ENCODE measurements at places on chromosomes 6 and 20.
A peak's percentile ranks its signal among the peaks of the same experiment; 100 is the strongest.

- no peaks in the 10 kb centered on the region for H3K27me3 ChIP-seq
- peak; percentile 56 for DNase-seq
- H3K27ac ChIP-seq: no peak overlapping the region
- no peak overlapping the region for H3K4me3 ChIP-seq
- H3K36me3 ChIP-seq: no peaks in the 10 kb centered on the region
Observed at GRCh38 chr6:167744681-167745669, 81.7 kb upstream of the AFDN start.

- H3K4me3 ChIP-seq: no peak overlapping the region
- H3K36me3 ChIP-seq: peaks cover 16% of the 10 kb centered on the region
- peaks cover 31% of the 10 kb centered on the region for H3K4me1 ChIP-seq
Observed at GRCh38 chr6:39855356-39855995, 63.3 kb downstream of the DAAM2 start.

- H3K4me1 ChIP-seq: peaks cover 16% of the 10 kb centered on the region
- no peaks in the 10 kb centered on the region for H3K36me3 ChIP-seq
- no peaks in the 10 kb centered on the region for H3K27me3 ChIP-seq
- H3K4me3 ChIP-seq: no peak overlapping the region
Observed at GRCh38 chr6:84278321-84278998, 51.0 kb upstream of the CEP162 start.

GRCh38 chr6:43412541-43412940, 14.8 kb upstream of the ABCC10 start:
- no peak overlapping the region for H3K4me3 ChIP-seq
- H3K36me3 ChIP-seq: no peaks in the 10 kb centered on the region
- no peaks in the 10 kb centered on the region for H3K4me1 ChIP-seq
- peaks cover 3% of the 10 kb centered on the region for H3K27me3 ChIP-seq

- H3K27ac ChIP-seq: peak overlapping the region; percentile 25
- peaks cover 16% of the 10 kb centered on the region for H3K4me1 ChIP-seq
- DNase-seq: peak; percentile 89
- peaks cover 3% of the 10 kb centered on the region for H3K27me3 ChIP-seq
- no peak overlapping the region for H3K4me3 ChIP-seq
Observed at GRCh38 chr6:134619789-134620188, 301.9 kb upstream of the SGK1 start.

GRCh38 chr6:147741389-147741788, 232.9 kb downstream of the SAMD5 start:
- no peaks in the 10 kb centered on the region for H3K36me3 ChIP-seq
- no peaks in the 10 kb centered on the region for H3K4me1 ChIP-seq
- no peaks in the 10 kb centered on the region for H3K27me3 ChIP-seq
- H3K27ac ChIP-seq: no peak overlapping the region

DNA sequence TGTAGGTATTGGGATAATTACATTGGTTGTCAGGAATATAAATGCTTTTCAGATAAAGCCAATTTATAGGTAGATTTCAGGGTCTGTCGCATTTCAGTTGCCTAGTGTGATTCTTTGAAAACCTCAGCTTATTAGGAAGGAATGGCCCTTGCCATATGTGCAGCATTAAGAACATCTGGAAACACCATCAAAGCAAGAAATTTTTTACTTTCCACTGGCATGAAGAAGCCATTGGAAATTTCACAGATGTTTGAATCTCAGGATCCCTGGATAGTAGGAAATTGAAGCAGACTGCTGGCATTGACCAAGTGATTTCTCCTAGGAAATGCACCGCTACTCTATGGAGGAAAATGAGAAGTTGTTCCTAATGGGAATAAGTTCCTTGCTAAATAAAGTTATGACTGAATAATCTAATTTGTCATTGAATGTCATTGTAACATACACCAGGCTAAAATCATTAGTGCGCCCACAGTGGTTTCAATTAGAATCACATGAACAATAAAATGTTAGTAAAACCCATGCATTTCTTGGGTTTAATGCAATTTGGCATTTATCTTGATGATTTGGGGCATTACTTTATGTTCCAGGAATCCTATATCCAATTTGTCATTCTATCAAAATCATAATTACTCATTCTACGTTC, 950.1 kb downstream of the EPHA7 start:
- DNase-seq: no peak
- H3K27ac ChIP-seq: no peak overlapping the region
- H3K27me3 ChIP-seq: no peaks in the 10 kb centered on the region
- H3K4me3 ChIP-seq: no peak overlapping the region
- H3K36me3 ChIP-seq: no peaks in the 10 kb centered on the region
- H3K4me1 ChIP-seq: no peaks in the 10 kb centered on the region

Data from osteoblast (primary cell).